Mesothelial cell of epicardium (in vitro differentiated cells): ENCODE measurements at places on chromosomes 6 and 20.

DNA sequence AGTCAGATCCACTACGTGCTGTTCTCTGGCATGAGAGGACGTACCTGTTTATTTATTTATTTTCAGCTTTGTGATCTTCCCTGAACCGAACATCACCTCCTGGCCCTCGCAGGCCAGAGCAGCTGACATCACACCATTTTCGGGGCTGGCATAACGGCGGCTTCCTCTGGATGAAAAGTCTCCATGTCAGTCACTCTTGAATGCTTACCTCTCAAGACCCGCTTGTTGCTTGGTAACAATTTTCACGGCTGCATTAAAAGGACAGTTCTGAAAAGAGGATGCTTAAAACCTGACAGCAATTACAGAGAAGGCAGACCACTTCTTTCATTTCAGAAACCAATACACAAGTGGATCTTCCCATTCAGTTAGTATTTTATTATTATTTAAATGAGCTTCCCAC is 159.8 kb upstream of the CDH4 start:
- no peaks in the 10 kb centered on the region for H3K36me3 ChIP-seq
- H3K27me3 ChIP-seq: peaks cover 2% of the 10 kb centered on the region
- no peak overlapping the region for H3K4me3 ChIP-seq
- DNase-seq: no peak
- no peak overlapping the region for H3K27ac ChIP-seq

DNA sequence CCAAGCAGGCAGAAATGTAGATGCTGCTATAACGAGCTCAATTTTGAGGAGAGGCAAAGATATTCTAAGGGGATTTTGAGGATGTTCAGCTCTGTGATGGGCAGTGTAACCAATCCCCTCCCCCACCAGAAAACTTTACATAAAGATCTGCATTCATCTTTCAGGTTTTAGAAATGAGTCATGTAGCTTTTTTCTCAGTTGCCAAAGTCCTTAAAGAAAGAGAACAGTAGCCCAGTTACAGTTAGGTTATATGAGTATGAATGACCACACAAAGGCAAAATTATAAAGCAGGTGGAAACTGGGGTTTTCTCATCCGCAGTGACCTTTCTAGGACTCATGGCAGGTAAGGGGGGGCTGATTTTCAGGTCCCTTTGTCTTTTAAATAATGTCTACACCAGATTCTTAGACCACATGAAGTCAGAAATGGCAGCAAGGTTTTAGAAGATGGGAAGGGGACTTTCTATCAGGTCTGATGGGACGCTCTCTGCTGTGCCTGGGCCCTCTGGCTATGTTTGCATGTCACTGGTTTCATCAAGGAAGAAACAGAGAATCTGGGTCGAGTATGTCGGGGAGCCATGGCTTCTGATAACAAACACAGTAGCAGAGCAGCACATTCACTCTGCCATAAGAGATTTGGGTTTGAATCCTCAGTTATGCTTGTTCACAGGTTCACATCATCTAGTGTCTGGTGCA is 94.7 kb downstream of the CLIC5 start:
- H3K27me3 ChIP-seq: no peaks in the 10 kb centered on the region
- peak; percentile 2 for DNase-seq
- no peak overlapping the region for H3K27ac ChIP-seq
- H3K36me3 ChIP-seq: no peaks in the 10 kb centered on the region
- no peak overlapping the region for H3K4me3 ChIP-seq

- DNase-seq: no peak
- no peak overlapping the region for H3K4me3 ChIP-seq
- H3K36me3 ChIP-seq: no peaks in the 10 kb centered on the region
- H3K27me3 ChIP-seq: no peaks in the 10 kb centered on the region
Measured at GRCh38 chr6:11149551-11149950, 38.0 kb upstream of the ERVFRD-1 start.

- H3K27me3 ChIP-seq: no peaks in the 10 kb centered on the region
- no peak for DNase-seq
- H3K4me3 ChIP-seq: no peak overlapping the region
- no peak overlapping the region for H3K27ac ChIP-seq
- H3K4me1 ChIP-seq: peaks cover 7% of the 10 kb centered on the region
Measured at GRCh38 chr6:32614366-32615081, 22.7 kb upstream of the HLA-DQA1 start.

DNA sequence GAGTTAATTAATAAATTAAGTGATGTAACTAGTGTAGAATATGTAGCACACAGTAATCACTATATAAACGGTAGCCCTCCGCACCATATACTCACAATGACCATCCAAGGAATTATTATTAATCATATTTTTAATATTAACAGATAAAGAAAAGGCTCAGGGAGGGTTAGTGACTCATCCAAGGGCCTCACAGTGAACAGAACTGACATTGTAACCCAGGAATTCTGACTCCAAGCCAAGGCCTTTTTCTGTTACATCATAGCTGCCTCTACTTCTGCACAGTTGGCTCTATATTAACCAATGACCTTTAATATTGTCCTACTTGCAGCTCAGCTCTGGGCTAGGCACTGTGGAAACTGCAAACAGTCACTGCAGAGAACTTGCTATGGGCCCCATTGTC is 117.5 kb upstream of the SIRPG start:
- H3K27me3 ChIP-seq: peaks cover 11% of the 10 kb centered on the region
- peaks cover 4% of the 10 kb centered on the region for H3K36me3 ChIP-seq
- H3K27ac ChIP-seq: no peak overlapping the region
- no peak for DNase-seq
- H3K4me3 ChIP-seq: peak overlapping the region; percentile 84

GRCh38 chr6:61745994-61746393 is 540.0 kb downstream of the KHDRBS2 start:
- H3K27ac ChIP-seq: no peak overlapping the region
- H3K4me3 ChIP-seq: no peak overlapping the region
- no peaks in the 10 kb centered on the region for H3K27me3 ChIP-seq

GRCh38 chr6:148874698-148875293 is 128.0 kb downstream of the UST start:
- peak overlapping the region; percentile 45 for H3K27ac ChIP-seq
- H3K27me3 ChIP-seq: no peaks in the 10 kb centered on the region
- no peak for DNase-seq
- peaks cover 16% of the 10 kb centered on the region for H3K4me1 ChIP-seq
- H3K4me3 ChIP-seq: no peak overlapping the region
- no peaks in the 10 kb centered on the region for H3K36me3 ChIP-seq

- DNase-seq: no peak
- peaks cover 12% of the 10 kb centered on the region for H3K4me1 ChIP-seq
- H3K4me3 ChIP-seq: no peak overlapping the region
- no peak overlapping the region for H3K27ac ChIP-seq
- H3K36me3 ChIP-seq: no peaks in the 10 kb centered on the region
Measured at GRCh38 chr6:148192310-148192709, 150.3 kb upstream of the SASH1 start.

GRCh38 chr20:25009218-25010145 is 16.9 kb upstream of the APMAP start:
- H3K4me3 ChIP-seq: no peak overlapping the region
- no peak for DNase-seq
- H3K27ac ChIP-seq: no peak overlapping the region
- no peaks in the 10 kb centered on the region for H3K4me1 ChIP-seq

- no peaks in the 10 kb centered on the region for H3K36me3 ChIP-seq
- peaks cover 2% of the 10 kb centered on the region for H3K27me3 ChIP-seq
- no peak for DNase-seq
- peaks cover 13% of the 10 kb centered on the region for H3K4me1 ChIP-seq
- no peak overlapping the region for H3K4me3 ChIP-seq
Measured at GRCh38 chr20:48592107-48592940, 235.5 kb downstream of the PREX1 start.
